ENCODE measurements at places on chromosomes 16 and 17. TPM values are rescaled to one million over a fixed set of nuclear protein-coding genes. Genes with fewer than 3 reads are reported as not detected.

Gene PIRT
- 0.24 TPM for total RNA-seq

Gene GP1BA
- 0.72 TPM for total RNA-seq

Gene TERB1
- 1.7 TPM for total RNA-seq

Gene KRT15
- 24.1 TPM for total RNA-seq

Gene NPIPB5
- 116 TPM for total RNA-seq

Gene PDXDC1
- 107 TPM for total RNA-seq

Gene NUFIP2
- 45.5 TPM for total RNA-seq

Gene PIK3R5
- 4.3 TPM for total RNA-seq

Gene SP6
- total RNA-seq: 2.2 TPM

Gene CES1
- 23.4 TPM for total RNA-seq

Gene MEIOC
- total RNA-seq: 8.9 TPM

Gene CLEC3A
- not detected for total RNA-seq

Gene SAMD14
- total RNA-seq: 5.5 TPM

Gene PFN1
- 339 TPM for total RNA-seq

Gene TBC1D3H
- total RNA-seq: 1.4 TPM

Gene MYO18A
- 41.9 TPM for total RNA-seq

Gene RGS11
- 6.0 TPM for total RNA-seq

Gene CDK12
- total RNA-seq: 19.0 TPM

Gene APOBR
- 0.72 TPM for total RNA-seq

All from umbilical cord (tissue), 2 donors.